ENCODE measurements at places on chromosomes 11 and 22.

- peak; percentile 26 for DNase-seq
These were observed 39.8 kb downstream of the SYN3 start for GRCh38 chr22:33018232-33018864.

GRCh38 chr11:2828585-2829330 lies 56.8 kb downstream of the CDKN1C start:
- no peak for DNase-seq

DNA sequence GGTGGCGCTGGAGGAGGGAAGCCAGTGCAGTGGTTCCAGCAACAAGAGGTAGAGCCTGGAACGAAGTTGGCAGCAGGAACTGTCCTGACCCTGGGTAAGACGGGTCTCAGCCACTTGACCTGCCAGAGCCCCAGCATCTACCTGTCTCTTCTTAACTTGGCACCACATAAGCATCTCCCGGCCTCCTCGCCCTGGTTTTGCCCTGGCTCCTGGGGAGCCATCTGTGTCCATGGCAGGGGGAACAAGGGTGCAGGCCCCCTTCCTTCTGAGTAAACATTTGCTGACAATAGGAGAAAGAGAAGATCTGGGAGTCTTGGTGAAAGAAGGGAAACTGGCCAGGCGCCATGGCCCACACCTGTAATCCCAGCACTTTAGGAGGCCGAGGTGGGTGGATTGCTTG lies 12.8 kb downstream of the P2RY2 start:
- no peak for DNase-seq

- DNase-seq, result no peak
These were observed 76.4 kb downstream of the MPPED1 start for GRCh38 chr22:43488031-43488866.

GRCh38 chr11:17277024-17277584 lies 565 bp downstream of the NUCB2 start:
- DNase-seq, result peak; percentile 81

- no peak for DNase-seq
These were observed 133.9 kb downstream of the FANCF start for GRCh38 chr11:22491555-22492225.

- DNase-seq, result no peak
These were observed 18.9 kb upstream of the C11orf96 start for GRCh38 chr11:43923406-43924111.

GRCh38 chr11:113398669-113399430 lies 11.3 kb downstream of the ANKK1 start:
- DNase-seq, result no peak

DNA sequence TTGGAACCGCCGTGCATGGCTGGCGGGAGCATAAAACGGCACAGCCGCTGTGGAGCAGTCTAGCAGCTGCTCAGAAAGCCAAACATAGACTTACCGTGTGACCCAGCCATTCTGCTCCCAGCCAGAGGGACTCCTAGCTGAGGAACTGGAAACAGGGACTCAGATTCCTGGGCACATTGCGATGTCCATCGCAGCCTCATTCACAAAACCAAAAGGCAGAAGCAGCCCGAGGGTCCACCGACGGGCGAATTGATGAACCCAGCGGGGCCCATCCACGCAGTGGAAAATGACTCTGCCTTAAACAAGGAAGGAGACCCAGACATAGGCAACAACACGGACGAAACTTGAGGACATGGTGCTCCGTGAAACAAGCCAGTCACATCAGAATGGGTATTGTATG lies 5.7 kb upstream of the MUC5B start:
- no peak for DNase-seq
